Kidney capillary endothelial cell (primary cell): ENCODE measurements at places on chromosomes 6 and 20.

- no peak for DNase-seq
These were observed 1.4 kb downstream of the ELOVL5 start for GRCh38 chr6:53347250-53347920.

DNA sequence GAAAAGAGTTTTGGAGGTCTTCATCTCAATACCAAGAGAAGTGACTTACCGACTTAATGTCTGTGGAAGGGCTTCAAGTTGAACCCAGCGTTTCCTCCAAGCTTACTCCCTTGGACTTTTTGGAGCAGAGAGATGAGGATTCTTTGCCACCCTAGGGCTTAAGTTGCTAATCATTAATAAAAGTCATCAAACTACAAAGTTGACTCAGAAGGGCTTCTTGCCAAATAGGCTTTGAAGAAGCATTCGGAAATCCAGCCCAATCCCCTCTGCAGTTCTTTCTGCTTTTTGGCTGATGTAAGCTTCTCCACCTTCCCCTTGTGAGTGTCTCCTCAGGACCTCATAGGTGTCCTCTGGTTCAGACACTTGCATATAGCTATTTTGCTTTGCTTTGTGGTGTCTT lies at the start of gene SLC17A3:
Gene SLC17A3, minus strand, starts transcription at position 126 of the 400 bp plus-strand sequence. CDS start 5,856 bp downstream, outside the sequence.
- DNase-seq, result no peak

- DNase-seq, result peak; percentile 97
These were observed 27.9 kb downstream of the PPARD start for GRCh38 chr6:35370124-35370741.

DNA sequence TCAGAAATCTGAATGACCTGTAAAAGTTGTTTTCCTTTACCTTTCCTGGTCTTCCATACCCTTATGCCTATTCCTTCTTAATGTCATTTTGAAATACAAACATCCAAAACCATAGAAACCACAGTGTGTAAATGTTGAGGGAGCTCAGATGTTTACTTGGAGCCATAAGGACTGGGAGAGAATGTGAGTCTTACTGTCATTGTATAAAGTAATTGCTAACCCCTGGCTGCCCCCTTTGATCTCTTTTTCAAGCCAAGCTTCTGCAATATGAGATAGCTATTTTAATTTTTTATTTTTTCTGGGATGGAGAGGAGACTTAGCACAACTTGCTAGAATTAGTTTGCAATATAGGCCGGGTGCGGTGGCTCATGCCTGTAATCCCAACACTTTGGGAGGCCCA lies 124.4 kb upstream of the AKIRIN2 start:
- no peak for DNase-seq

GRCh38 chr20:31715766-31716165 lies 6.9 kb downstream of the BCL2L1 start:
- no peak for DNase-seq

- no peak for DNase-seq
These were observed 50.3 kb downstream of the ADTRP start for GRCh38 chr6:11727998-11728961.

DNA sequence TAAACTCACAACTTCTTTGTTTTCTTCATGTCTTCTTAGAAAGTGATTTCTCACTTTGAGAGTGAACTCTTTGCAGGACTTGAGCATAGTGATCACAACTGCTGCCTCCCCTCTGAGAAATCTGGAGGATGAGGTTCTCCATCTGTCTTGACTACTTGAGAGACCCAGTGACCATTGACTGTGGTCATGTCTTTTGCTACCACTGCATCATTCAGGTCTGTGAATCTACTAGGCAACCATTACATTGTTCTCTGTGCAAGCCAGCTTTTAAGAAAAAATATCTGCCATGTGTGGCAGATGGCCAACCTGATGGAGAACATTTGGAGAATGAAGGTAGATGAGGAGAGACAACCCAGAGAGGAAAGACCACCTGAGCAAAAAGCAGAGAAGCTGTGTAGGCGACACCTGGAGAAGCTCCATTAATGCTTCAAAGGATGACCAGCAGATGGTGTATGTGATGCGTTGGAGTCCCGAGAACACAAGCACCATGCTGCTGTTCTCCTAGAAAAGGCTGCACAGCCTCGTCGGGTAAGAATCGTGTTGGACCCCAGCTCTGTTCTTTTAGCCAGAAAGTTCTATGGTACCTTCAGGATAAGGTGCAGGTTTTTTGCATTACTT lies 25.1 kb upstream of the TRIM26 start:
- DNase-seq, result no peak

GRCh38 chr6:109678240-109678639 lies 12.8 kb downstream of the AK9 start:
- DNase-seq, result no peak

GRCh38 chr6:158595223-158595622 lies 35.3 kb downstream of the TMEM181 start:
- DNase-seq, result no peak

GRCh38 chr20:38147163-38147562 lies 17.9 kb downstream of the TGM2 start:
- DNase-seq, result no peak

GRCh38 chr6:158674342-158675131 lies 24.7 kb downstream of the SYTL3 start:
- DNase-seq, result no peak

DNA sequence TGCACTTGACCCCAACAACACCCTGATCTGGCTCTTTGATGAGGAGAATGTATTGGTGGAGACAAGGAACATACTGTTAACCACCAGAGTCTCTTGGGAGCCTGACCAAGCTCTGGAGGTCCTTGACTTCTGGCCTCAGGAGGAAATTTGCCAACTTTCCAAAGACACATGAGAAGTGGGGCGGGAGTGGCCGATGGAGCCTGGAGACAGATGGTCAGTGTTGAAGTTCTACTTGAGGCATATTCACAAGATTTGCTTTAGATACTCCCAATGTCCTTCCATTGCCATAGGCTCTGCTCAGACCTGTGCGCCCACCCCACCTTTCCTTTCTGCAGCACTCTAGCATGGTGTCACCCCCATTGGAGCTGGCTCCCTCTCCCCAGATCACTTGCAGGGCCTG lies 241.0 kb downstream of the SLC24A3 start:
- DNase-seq, result no peak

GRCh38 chr6:56953597-56954402 lies 1.1 kb upstream of the BEND6 start:
- no peak for DNase-seq

- no peak for DNase-seq
These were observed 140.2 kb upstream of the RPS6KA2 start for GRCh38 chr6:166767230-166767629.

DNA sequence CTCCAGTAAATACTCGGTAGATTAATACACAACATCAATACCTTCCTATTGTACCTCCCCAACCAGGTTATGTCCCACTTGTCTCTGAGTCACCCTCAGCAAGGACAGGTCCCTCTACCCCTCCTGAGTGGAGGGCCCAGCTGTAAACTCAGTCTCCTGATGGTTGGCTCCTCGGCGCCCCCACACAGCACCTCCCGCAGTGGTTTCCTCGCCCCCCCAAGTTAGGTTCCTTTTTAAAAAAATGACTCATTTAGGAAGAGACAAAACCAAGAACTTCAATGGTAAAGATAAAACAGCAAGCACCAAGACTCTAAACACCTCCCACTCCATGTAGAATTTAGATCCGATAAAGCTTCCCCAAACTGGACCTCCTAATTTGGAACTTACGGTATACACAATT lies 83.5 kb downstream of the TRERF1 start:
- DNase-seq, result no peak

DNA sequence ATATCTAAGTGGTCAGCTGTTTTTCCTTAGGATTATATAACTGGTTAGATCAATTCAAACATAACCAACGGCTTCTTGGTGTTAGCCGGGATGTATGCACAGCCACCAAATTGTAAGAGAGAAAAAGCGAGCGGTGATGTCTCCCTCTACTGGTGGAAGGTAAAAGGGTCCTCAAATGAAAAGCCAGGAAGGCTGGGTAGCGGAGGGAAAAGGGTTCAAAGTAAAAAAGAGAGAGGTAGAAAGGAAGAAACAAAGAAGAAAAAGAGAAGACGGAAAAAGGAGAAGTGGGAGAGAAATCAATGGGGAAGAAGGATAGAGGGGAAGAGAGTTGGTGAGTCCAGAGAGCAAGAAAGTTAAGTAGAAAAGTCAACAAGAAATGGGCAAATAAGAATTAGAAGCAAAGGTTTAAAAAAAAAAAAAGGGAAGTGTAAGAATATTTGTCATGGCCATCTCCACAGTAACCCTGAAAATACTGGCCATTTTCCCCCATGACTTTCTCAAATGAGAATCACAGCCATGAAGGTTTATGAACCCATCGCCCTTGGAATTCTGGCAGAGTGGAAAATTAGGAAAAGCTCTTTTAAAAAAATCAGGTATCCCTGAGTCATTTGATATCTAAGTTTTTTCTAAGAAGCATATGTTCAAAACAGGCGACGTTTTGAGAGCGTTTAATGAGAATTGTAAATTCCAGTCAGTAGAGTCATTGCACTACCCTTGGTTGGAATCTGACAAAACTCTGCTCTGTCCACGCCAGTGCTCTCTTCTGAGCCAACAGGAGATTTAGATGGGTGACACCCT lies 155.6 kb upstream of the SNX9 start:
- DNase-seq, result peak; percentile 59

- no peak for DNase-seq
These were observed 208.4 kb downstream of the MANEA start for GRCh38 chr6:95785785-95786184.

GRCh38 chr6:61134028-61134427 lies 1152.0 kb downstream of the KHDRBS2 start:
- DNase-seq, result no peak

GRCh38 chr6:149079911-149080491 lies 237.5 kb upstream of the TAB2 start:
- no peak for DNase-seq

- DNase-seq, result peak; percentile 21
These were observed 107.5 kb downstream of the FAXC start for GRCh38 chr6:99241905-99242534.

DNA sequence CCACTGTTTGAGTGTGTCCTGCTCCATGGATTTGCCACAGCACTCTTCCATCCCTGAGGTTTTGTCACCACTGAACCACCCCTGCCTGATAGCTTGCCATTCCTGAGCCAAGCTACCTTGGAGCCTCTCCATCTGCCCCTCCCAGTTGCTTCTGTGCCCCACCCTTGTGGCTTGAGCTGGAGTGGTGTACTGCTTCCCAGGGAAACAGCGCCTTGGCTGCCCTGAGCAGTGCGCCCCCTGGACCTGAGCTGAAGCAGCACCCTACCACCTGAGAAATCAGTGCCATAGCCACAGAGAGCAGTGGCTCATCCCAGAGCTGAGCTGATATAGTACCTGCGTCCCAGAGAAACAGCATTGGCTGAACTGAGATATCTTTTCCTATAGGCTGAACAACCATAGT lies 40.3 kb downstream of the IL22RA2 start:
- DNase-seq, result no peak

DNA sequence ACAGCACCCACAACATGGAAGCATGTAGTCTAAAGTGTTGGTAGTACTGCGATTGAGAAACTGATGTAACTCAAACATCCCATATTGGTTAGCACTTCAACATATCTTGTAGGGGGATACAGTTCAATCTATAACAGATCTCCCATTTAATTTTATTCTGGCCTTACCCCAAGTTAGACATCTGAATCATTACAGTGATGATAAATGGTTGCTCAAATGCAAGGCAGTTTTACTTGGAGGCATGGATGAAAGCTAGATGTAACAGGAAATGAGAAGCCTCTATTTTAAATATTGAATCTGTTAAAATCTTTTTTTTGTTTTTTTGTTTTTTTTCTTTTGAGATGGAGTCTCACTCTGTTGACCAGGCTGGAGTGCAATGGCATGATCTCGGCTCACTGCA lies 44.2 kb upstream of the FAM50B start:
- no peak for DNase-seq

GRCh38 chr6:126807876-126808275 lies 310.6 kb upstream of the RSPO3 start:
- DNase-seq, result no peak

GRCh38 chr6:166752097-166752496 lies 125.0 kb upstream of the RPS6KA2 start:
- DNase-seq, result no peak

DNA sequence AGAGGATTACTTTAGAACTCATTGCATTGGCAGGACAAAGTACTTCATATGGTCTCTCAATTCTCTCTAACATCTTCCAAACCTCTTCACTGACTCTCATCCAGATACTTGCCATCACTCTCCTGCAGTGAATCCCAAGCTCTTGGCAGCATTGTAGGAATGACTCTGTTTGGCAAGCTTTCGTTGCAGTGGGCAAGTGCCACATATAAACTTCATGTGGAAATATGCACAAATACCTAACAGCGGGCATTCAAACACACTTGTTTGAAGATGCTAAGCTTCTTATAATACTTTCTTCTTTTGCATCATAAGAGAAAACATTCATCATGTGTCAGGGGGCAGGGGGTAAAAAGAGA lies 86.2 kb upstream of the F13A1 start:
- DNase-seq, result no peak
